Metanephros (tissue), 2 donors: ENCODE measurements at places on chromosomes 12 and 14. TPM values are rescaled to one million over a fixed set of nuclear protein-coding genes. Genes with fewer than 3 reads are reported as not detected.

Gene LMNTD1
- total RNA-seq, result not detected

Gene TSHR
- total RNA-seq, result 0.29 TPM

Gene OR10G2
- total RNA-seq, result not detected

Gene GUCY2C
- total RNA-seq, result not detected

Gene ANO4
- 0.76 TPM for total RNA-seq

Gene AHNAK2
- 2.6 TPM for total RNA-seq

Gene TOMM20L
- total RNA-seq, result not detected

Gene ACOT6
- 0.47 TPM for total RNA-seq

Gene AICDA
- total RNA-seq, result 0.23 TPM

Gene KCNC2
- 2.2 TPM for total RNA-seq

Gene CCNB1IP1
- 89.1 TPM for total RNA-seq

Gene PZP
- total RNA-seq, result 1.6 TPM

Gene TESPA1
- 0.64 TPM for total RNA-seq

Gene PAPLN
- total RNA-seq, result 41.3 TPM

Gene ESRRB
- 8.7 TPM for total RNA-seq

Gene IRAK4
- 11.4 TPM for total RNA-seq

Gene TCL1A
- total RNA-seq, result 3.7 TPM

Gene NTS
- 1.2 TPM for total RNA-seq

Gene OR4K14
- total RNA-seq, result not detected
